ENCODE measurements at places on chromosomes 5 and 9.
A peak's percentile ranks its signal among the peaks of the same experiment; 100 is the strongest.

- no peak for DNase-seq
Observed at GRCh38 chr9:98864281-98865174, 57.1 kb downstream of the GALNT12 start.

GRCh38 chr9:132669319-132669697, 475 bp downstream of the DDX31 start:
- DNase-seq, result no peak

DNA sequence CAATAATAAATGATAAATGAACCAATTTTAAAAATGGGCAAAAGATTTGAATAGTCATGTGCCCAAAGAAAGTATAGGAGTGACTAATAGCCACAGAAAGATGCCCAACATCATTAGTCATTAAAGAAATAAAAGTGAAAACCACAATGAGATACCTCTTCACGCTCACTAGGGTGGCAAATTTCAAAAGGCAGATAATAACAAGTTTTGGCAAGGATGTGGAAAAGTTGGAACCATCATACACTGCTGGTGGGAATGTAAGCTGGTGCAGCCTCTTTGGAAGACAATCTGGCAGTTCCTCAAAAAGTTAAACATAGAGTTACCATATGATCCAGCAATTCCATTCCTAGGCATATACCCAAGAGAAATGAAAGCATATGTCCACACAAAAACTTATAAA, 1819.8 kb downstream of the MAT2B start:
- DNase-seq, result no peak

GRCh38 chr9:95127249-95128176, 190.0 kb downstream of the FANCC start:
- DNase-seq, result peak; percentile 72

DNA sequence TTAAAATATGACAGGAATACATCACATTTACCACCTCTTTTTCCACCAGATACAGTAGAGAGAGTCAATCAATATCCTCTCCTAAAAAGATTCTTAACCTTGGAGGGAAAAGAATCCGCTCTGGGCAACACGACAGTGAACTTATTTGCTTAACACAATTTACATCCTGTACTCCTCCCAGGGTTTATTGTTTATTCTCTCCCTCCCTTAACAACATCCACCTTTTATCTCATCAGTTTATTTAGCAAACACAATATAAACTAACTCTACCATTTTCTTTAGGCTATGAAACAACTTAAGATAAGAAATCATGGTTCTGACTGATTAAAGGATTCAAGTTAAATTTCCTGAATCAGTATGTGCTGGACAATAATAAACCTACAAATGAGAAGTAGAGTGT, 50.9 kb downstream of the CERT1 start:
- no peak for DNase-seq

- DNase-seq, result no peak
Observed at GRCh38 chr9:17361378-17361777, 217.5 kb upstream of the SH3GL2 start.

DNA sequence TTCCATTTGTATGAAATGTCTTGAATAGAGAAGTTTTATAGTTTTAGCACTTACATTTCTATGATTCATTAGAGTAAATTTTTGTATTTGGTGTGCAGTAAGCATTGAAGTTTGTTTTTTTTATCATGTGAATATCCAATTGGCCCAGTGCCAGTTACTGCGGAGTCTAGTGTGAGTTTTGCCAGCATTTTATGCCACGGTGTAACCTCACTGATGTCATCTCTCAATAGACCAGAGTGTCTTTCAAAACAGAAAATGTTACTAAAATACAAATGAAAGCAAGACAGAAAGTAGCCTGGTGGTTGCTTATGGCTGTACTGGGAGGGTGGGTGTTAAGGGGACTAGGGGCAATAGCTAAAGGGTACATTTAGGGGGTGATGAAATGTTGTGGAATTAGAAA, 62.8 kb downstream of the IPPK start:
- DNase-seq, result no peak

DNA sequence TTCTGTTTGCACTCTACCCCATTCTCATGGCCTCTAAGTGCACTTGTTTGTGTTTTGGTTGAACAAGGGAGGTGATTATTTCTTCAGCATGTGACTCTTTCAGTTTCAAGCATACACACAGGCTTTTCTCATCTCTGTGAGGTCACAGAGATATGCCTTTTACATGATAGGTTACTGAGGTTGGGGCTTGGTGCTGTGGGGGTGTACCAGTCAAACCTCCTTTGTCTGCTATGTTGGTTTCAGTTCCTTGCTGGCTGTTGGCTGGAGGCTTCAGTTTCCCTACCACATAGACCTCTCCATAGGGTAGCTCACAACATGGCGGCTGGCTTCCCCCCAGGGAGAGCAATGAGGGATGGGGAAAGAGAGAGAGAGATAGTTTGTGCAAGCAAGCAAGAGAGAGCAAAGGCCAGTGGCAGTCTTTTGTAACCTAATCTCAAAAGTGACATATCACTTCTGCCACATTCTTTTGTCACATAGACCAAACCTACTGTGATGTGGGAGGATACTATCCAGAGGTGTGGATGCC, 96.7 kb upstream of the SEMA6A start:
- no peak for DNase-seq

DNA sequence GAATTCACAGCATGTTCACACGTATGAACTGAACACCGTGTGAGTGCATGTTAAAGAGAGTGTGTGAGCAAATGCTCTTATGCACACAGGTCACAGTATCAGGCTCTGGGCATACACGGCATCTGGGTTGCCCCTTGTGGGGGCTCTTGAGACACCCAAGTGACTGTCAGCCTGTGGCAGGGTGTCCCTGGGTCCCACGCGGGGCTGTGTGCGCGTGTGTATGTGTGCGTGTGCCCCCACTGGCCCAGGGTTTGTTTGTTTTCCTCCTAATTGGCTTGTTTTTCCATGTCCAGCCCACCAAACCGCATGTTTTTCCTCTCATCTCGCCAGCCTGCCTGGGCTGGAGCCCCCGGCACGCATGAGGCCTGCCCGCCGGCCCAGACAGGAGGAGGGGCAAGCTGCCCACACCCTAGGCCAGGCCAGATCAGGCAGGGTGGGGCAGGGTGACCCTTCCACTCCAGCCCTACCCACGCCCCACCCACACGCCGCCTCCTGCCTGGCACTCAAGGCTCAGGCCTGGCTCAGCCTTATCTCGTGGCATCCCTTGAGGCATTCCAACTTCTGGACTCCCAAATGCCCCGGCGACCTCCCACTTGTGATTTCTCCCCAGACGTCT, 28.8 kb downstream of the CNTFR start:
- no peak for DNase-seq

- no peak for DNase-seq
Observed at GRCh38 chr9:133355881-133356357, 368 bp downstream of the SURF1 start.

- no peak for DNase-seq
Observed at GRCh38 chr5:104800440-104801048, 1238.0 kb upstream of the NUDT12 start.

DNA sequence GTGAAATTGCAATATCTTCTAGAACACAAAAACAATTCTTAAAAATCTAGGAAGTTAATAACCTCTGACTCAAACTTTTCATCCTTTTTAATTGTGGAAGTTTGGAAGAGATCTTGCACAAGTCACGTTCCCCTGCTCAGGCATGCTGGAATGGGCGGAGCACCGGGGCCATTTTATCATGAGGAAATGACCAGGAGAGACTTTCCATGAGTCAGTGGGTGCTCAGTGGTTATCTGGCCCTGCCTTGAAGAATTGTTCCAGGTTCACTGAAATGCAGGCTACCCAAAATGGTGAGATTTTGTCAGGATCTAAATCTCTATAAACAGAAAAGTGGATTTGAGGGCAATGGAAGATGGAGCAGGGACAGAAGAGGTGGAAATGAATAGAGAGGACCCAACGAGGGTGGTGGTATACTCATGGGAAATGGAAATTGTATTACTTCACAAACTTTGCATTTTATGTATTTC, 61.2 kb downstream of the FYB1 start:
- no peak for DNase-seq

GRCh38 chr5:55033568-55033967, 9.5 kb downstream of the GZMK start:
- DNase-seq, result no peak

GRCh38 chr5:136016945-136017530, 11.8 kb upstream of the TGFBI start:
- DNase-seq, result no peak
